ENCODE measurements at places on chromosomes 1 and 21. TPM values are rescaled to one million over a fixed set of nuclear protein-coding genes. Genes with fewer than 3 reads are reported as not detected.

Gene NR0B2
- not detected for total RNA-seq

Gene ACTL8
- total RNA-seq = not detected

Gene FAM163A
- not detected for total RNA-seq

Gene LCE1A
- total RNA-seq = not detected

Gene S100A3
- total RNA-seq = 2.8 TPM

Gene DIO1
- total RNA-seq = not detected

Gene TMEM125
- under 0.01 TPM for total RNA-seq

Gene SPATA46
- total RNA-seq = not detected

Gene TMPRSS15
- total RNA-seq = not detected

Gene BMP8A
- 0.19 TPM for total RNA-seq

Gene PLA2G2A
- total RNA-seq = not detected

Gene RPE65
- not detected for total RNA-seq

Gene APCS
- total RNA-seq = not detected

Gene NES
- total RNA-seq = 49.6 TPM

Gene AADACL3
- not detected for total RNA-seq

Gene OR2T11
- not detected for total RNA-seq
